AG09319 (cell line): ENCODE measurements at places on chromosomes 3 and 15.

DNA sequence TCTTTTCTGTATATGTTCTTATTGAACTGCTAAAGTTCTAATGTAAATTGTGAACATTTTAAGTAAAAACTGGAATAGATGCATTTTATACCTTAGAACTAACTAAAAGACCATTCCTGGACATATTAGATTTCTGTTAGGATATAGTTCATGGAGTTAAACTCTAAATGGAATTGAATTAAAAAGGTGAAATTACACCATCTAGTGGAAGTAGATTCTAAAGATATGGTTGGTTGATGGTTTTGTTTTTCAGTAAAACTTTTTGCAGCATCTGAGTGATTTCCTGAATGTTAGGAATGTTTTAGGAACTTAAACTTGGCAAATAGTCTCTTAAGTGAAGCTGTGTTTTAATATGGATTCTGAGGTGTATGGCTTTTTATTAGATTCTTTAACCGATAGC is 96.8 kb downstream of the SLMAP start:
- no peak for DNase-seq

GRCh38 chr3:74347563-74348268 is 266.7 kb downstream of the CNTN3 start:
- DNase-seq: no peak

GRCh38 chr3:39587113-39587512 is 119.6 kb downstream of the MOBP start:
- no peak for DNase-seq

GRCh38 chr3:69838217-69838616 is 99.0 kb downstream of the MITF start:
- DNase-seq: peak; percentile 84

GRCh38 chr3:193014902-193015301 is 97.2 kb upstream of the MB21D2 start:
- DNase-seq: no peak
